ENCODE measurements at places on chromosomes 5 and 9.

GRCh38 chr5:9533096-9533495 lies 12.8 kb downstream of the SEMA5A start:
- DNase-seq, result no peak

GRCh38 chr5:67118050-67118620 lies 78.5 kb downstream of the CD180 start:
- DNase-seq, result no peak

- DNase-seq, result no peak
These were observed 47.3 kb downstream of the SEC61B start for GRCh38 chr9:99269416-99269815.

- no peak for DNase-seq
These were observed at the start of gene FAM163B for GRCh38 chr9:133609311-133610098. Gene FAM163B, minus strand, starts transcription at chr9:133609389. Its CDS starts 29,166 bp downstream, at chr9:133580223.

DNA sequence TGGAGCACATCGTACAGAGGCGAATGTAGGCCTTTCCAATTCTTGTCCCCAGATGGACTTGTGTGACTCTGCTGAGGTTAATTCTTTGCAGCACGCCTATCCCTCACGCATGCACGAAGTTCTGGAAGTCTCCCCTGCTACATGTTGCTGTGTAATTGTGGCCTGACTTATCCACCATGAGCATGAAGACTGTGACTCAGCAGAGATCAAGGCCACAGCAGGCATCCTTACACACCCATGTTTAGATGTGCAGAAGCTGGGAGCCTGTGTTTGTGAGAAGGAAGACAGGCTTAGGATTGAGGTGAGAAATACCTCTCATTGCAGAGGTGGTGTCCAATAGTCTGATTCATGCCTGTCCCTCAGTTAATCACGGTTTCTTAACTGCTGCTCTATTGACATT lies 135.6 kb downstream of the ICE1 start:
- no peak for DNase-seq

DNA sequence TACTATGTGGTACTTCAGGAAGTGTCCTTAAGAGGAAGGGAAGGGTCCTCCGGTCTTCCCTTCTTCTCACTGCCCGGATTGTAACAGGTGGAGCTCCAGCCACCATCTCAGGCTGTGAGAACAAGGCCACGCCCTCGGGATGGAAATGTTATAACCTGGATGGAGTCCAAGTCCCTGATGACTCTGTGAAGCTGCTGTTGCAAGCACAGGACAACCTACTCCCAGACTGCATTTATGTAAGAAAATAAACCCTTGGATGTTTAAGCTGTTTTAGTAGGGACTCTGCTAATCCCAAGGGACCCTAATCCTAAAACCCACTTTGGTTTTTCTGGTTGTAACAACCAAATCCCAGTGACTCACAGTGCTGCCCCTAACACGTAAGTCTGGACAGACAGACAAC lies 221.6 kb downstream of the ACTL7B start:
- DNase-seq, result no peak

DNA sequence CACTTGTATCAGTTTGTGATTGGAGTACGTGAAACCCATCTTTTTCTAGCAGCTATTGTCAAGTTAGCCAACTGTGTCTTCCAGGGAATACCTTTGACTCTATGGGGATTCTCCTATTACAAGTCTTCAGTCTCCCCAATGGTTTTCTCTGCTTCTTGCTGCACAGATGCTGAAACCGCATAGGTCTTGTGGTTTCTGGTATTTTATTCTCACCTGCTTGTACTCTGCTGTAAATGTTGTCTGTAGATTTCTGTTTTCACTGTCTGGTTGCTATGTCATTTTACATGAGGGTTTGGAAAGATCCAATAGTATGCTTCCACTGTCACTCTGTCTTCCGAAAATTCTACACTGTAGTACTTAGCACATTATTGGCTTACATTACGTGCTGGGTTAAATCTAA lies 1196.9 kb upstream of the C9orf72 start:
- no peak for DNase-seq

- no peak for DNase-seq
These were observed 245.1 kb upstream of the ELAVL2 start for GRCh38 chr9:24071091-24071490.

DNA sequence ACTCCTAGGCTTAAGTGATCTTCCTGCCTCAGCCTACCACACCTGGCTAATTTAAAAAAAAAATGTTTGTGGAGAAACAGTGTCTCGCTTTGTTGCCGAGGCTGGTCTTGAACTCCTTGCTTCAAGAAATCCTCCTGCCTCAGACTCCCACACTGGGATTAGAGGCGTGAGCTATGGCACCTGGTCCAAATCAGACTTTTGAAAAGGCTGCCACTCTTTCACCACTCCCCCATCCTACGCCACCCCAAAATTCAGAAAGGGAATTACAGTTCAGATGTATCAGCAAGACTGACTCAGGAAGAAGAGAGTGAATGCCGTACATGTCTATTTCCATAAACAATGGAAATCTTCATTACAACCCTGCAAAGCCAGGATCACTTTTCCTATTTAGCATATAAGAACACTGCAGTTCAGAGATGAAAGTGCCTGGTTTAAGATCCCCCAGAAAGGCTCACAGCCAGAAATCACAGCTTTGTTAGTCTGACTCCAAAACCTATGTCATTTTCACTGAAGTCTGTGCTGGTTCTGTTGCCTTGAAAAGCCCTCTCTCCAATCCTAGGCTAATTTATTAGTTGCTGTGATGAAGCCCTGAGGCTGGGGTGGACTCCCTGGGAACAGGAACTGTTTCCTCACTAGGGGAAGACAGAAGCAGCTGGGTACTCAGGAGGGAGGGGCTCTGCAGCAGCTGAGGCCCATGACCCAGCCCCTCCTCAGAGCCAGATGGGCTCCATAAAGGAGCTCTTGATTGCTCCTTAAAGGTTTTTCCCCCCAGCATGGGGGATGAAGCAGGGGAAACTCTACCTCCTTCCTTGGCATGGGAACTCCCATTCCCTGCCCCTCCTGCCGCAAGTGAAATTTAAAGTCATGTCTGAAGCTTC lies 3.1 kb downstream of the FBLL1 start:
- DNase-seq, result no peak

DNA sequence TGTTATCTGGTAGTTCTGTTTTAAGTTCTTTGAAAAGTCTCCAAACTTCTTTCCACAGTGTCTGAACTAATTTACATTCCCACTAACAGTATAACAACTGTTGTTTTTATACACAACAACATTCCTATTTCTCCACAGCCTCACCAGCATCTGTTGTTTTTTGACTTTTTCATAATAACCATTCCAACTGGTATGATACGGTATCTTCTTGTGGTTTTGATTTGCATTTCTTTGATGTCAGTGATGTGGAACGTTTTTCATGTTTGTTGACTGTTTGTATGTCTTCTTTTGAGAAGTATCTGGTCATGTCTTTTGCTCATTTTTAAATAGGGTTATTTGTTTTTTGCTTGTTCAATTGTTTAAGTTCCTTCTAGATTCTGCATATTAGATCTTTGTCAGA lies 12.6 kb upstream of the GRAMD2B start:
- no peak for DNase-seq

- DNase-seq, result no peak
These were observed 159.6 kb upstream of the STK32A start for GRCh38 chr5:147075187-147075586.

GRCh38 chr5:170885809-170886208 lies 24.0 kb downstream of the RANBP17 start:
- no peak for DNase-seq

DNA sequence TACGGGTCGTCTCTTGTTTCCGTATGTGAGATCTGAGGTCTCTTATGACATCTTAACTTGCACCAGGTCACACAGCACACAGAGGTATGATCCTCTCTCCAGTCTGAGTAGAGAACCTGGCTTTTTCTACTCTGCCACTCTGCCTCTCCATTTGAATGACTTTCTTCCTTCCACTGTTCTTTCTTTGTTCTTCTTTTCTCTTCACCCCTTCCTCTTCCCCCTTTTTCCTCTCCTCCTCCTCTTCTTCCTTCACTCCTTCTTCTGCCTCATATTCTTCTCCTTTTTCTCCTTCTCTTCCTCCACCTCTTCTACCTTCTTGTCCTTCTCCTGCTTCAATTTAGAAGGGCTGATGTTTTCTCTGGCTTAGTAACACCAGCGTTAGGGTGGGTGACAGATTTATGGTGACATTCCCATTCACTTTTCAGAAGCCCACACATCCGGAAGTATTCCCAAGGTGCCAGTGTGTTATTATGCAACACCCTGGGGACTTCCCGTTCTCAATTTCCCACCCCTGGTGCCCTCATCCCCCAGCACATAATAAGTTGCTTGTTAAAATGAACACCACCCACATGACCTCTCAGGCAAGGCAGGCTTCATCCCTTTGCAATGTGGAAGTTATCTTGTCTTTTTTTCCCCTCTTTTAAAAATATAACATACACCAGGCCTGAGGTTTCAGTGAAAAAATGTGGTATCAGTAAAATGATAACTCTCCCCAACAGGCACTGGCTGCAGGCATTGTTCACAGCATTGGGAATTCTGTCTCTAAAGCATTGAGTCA lies 122.0 kb downstream of the PAPPA start:
- DNase-seq, result no peak

DNA sequence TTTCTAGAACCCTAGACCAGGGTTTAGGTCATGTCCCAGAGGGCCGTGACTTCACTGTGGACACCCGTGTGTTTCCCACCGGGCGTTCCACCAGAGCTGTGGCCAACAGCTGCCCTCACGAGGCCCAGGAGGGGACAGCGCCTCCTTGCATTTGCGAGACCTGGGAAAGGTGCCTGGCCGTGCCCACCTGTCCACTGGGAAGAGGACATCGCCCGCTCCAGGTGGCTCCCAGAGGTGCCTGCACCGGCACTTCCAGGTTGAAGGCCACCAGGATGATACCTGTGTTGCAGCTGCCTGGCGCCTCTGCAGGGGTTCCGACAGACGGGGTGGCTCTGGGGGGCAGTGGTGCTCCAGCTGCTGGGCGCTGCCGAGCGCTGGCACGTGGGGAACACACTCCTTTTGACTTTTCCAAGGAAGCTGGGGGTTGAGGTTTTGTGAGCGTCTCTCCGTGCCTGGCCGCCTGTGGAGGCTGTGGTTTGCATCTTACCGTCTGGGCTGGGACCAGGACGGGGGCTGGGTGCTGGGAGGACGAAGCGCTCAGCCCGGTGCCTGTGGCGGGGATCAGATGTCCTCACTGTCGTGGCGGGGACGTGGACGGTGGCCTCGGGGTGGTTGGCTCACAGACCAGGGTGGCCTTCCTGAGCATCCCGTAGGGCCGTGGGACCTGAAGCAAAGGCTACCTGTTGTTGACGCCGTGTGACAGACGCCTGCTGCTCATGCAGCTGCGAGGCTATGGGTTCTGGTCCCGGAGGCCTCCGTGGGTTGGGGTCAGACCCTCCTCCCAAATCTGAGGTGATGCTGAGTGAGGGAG lies 19.2 kb downstream of the NKD2 start:
- DNase-seq, result no peak

- peak; percentile 8 for DNase-seq
These were observed 584.3 kb upstream of the TUSC1 start for GRCh38 chr9:26262421-26263107.

DNA sequence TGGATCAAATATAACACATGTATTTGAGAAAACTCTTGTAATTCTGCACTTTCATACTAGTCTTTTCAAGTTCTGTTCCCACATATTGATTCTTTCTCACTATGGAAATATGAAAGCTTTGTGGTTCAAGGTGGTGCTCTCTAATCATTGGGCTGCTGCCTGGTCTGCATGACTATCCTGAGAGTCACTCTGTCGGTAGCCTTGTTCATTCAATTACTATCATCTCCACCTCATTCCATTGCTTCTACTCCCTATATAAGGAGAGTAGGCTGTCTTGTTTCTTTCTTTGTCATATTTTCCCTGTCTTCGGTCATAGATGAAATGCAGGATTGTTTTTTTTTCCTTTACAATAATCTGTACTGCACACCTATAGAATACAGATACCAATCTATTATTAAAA lies 341.4 kb upstream of the ACTBL2 start:
- no peak for DNase-seq

- peak; percentile 74 for DNase-seq
These were observed at the start of gene PCDHA4 for GRCh38 chr5:140806834-140807775. Gene PCDHA4, plus strand, starts transcription at chr5:140807068.

DNA sequence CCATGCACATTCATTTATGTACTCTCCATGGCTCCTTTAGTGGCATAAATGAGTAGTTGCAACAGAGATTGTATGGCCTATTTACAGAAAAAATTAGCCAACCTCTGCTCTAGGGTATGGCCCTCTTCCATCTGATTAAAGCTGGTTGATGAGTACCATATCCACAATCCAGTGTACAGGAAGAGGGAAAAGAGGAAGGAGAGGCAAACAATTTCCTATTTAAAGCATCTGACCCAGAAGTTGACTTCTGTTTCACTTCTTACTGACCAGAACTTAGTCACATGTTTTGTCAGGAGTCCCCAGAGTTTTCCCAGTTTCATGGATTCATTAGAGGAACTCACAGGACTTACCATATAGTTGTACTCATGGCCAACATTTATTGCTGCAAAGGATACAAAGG lies 68.6 kb upstream of the STARD4 start:
- no peak for DNase-seq

DNA sequence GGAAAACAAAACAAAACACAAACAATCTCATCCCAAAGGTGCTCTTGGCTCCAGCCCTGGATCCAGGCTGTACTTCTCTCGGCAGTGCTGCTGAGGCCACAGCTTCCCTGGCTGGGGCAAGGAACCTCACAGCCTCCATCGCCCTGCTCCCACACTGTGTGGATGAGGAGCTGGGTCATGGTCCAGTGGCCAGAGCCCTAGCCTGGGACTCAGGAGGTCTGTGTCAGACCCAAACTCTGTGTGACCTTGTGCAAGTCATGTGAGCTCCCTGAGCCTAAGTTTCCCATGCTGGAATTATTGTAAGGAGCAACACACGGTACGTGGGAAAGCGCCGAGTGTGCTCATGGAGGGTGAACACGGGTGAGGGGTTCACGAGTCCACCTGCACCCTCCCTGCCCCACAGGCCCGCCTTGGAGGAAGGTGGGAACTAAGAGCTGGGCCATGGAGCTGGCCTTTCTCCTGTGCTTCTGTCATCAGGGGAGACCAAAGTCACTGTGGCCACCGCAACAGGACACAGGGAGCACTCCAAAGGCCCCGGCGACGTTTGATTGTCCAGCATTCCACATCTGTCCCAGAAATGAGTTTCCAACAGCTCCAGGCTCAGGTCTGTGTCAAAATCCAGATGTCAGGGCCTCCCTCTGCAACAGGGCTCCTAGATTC lies 26.2 kb upstream of the SMU1 start:
- no peak for DNase-seq

- DNase-seq, result no peak
These were observed 79.5 kb downstream of the SREK1 start for GRCh38 chr5:66223637-66224036.

GRCh38 chr5:93191035-93191817 lies 389.8 kb downstream of the NR2F1-AS1 start:
- DNase-seq, result no peak

- no peak for DNase-seq
These were observed 2029.0 kb upstream of the WWC1 start for GRCh38 chr5:166262395-166262794.

- DNase-seq, result no peak
These were observed 162.1 kb downstream of the ARL15 start for GRCh38 chr5:54148067-54148845.

DNA sequence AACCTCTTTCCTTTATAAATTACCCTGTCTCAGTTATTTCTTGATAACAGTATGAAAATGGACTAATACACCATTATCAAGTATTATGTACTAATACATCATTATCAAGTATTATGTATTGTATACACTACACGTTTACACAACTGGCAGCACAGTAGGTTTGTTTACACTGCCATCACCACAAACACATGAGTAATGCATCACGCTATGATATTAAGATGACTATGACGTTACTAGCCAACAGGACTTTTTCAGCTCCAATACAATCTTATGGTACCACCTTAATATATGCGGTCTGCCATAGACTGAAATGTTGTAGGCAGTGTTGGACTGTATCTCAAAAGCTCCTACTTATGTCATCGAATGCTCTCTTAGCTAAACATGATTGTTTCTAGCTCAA lies 28.2 kb downstream of the PRELID2 start:
- DNase-seq, result peak; percentile 48
